ENCODE measurements at places on chromosomes 16 and 17. TPM values are rescaled to one million over a fixed set of nuclear protein-coding genes. Genes with fewer than 3 reads are reported as not detected.

The CHST5 gene
- not detected for total RNA-seq

- DNase-seq, result no peak
Measured at GRCh38 chr17:61214753-61215152, 184.9 kb upstream of the TBX2 start.

The CCDC137 gene
- 43.7 TPM for total RNA-seq

- DNase-seq, result no peak
Measured at GRCh38 chr17:4645642-4646041, 4.2 kb upstream of the ALOX15 start.

The KRT25 gene
- total RNA-seq, result not detected

The QPRT gene
- total RNA-seq, result 8.6 TPM

DNA sequence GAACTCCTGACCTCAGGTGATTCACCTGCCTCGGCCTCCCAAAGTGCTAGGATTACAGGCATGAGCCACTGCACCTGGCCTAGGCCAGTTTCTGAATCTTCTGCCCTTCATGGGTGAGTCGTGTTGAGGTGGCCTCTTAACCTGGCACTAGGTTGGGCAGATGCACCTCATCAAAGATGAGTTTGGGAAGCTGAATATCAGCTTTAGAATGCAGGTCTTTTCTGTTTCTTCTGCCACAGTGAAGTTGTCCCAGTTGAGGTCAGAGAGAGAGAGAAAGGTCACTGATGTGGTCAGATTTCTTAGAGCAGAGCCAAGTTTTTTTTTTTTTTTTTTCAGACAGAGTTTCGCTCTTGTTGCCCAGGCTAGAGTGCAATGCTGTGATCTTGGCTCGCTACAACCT lies 111.3 kb upstream of the WSCD1 start:
- no peak for DNase-seq

DNA sequence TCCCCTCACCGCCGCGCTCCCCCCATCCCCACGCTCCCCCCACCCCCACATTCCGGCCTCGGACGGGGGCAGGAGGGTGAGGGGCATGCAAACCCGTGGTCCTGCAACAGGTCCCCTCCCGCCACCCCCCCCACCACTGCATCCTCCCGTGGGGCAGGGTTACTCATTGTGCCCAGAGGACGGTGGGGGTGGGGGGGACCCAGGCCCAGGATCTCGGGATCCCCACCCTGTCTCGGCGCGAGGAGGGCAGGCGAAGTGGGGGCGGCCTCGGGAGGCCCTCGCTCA lies 8.5 kb downstream of the SLC22A31 start:
- DNase-seq, result no peak

The CMTM2 gene
- total RNA-seq, result 0.68 TPM

- no peak for DNase-seq
Measured at GRCh38 chr17:82844796-82845162, 5.0 kb upstream of the ZNF750 start.

DNA sequence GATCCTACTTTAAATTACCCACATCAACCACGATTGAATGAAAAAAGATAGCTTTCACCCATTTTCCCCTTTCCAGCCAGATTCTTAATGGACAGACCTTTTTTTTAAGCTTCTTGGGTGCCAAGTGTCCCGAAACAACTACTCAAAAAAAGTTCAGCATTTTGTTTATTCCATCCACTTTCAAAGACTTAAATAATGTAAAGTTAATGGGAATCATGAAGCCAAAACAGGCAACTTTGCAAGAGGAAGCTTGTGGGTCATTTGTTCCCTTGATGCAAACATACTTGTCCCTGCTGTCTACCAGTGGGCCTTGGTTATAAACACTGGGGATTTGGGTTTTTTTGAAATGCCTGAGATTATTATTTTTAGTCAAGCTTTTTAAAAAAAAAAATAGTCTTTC lies 414.0 kb upstream of the PSMD7 start:
- DNase-seq, result no peak

The DHRS7C gene
- not detected for total RNA-seq

The TELO2 gene
- 70.1 TPM for total RNA-seq

The KRT20 gene
- not detected for total RNA-seq

DNA sequence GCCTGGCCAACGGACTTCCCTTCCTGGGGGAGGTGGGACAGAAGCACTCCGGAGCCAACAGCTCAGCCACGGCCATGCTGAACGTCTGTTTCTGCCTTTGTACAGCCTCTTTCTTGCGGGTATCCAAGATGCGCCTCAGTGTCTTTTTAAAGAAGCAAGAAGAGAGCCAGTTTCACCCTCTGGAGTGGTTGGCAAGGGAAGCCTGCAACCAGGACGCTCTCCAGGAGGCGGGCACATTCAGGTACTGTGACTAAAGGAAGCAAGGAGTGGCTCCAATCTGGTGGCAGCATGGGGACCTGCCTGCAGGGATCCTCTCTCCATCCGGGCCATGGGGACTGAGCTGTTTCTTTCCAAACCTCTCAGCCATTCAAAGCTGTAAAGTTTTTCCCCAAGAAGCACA lies 60.6 kb upstream of the ENDOV start:
- no peak for DNase-seq

DNA sequence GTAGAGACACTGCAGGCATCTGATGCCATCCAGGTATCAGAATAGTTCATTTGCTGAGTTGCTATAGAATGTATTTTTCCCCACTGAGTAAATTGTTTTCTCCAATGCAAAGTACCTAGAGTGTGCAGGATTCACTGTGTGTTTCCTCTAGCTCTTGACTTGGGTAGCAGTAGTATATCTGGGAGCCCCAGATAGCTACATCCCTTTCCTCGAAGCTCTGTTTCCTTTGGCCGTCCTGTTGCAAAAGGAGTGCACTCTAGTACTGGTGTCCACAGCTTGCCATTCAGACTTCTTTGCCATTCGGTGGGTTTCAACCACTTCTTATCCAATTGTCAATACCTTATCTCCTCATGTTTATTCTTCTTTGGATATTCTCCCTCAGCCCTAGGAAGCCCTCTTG lies 12.8 kb downstream of the ABCA8 start:
- DNase-seq, result no peak

The VKORC1 gene
- 78.8 TPM for total RNA-seq

- no peak for DNase-seq
Measured at GRCh38 chr16:67441271-67441753, 10.4 kb downstream of the HSD11B2 start.
